ENCODE measurements at places on chromosomes 1 and 21. TPM values are rescaled to one million over a fixed set of nuclear protein-coding genes. Genes with fewer than 3 reads are reported as not detected.
A peak's percentile ranks its signal among the peaks of the same experiment; 100 is the strongest.

The SLC25A34 gene
- total RNA-seq, result not detected

The GJA8 gene
- total RNA-seq, result not detected

The SERPINC1 gene
- not detected for total RNA-seq

DNA sequence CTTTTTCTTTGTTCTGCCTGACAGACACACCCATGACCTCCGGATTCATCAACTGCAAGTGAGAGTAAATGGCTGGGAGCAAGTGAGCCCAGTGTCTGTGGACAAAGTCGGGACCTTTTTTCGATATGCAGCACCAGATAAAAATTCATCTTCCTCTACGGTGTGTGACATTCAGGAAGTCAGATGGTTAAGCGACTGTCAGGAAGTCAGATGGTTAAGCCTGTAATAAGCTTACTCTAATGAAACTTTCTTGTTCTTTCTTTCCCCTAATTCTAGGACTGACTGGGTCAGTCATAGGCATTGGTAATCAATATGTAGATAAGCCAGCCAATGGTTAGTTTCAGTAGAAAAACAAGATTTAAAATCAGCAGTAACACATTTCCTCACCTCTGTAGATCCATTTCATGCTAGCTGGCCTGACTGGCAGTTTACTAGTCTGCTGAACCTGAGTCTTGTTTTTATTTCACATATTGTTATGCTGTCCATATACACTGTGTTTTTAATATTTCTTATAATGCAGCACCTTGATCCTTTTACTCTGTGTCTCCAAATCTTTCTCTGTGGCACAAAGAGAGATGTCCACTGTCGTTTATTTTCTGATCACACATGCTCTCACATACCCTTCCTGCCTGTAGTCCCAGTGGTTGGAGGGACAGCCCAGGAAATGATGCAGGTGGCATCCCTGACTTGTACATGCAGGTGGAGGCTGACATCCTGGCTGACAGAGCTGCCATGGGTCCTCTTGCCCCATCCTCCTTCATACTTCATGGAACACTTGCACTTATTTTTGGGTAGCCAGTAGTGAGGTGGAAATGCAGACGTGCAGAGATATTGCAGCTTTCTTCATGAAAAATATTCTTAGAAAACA lies 115.8 kb downstream of the VPS13D start:
- no peak for DNase-seq

DNA sequence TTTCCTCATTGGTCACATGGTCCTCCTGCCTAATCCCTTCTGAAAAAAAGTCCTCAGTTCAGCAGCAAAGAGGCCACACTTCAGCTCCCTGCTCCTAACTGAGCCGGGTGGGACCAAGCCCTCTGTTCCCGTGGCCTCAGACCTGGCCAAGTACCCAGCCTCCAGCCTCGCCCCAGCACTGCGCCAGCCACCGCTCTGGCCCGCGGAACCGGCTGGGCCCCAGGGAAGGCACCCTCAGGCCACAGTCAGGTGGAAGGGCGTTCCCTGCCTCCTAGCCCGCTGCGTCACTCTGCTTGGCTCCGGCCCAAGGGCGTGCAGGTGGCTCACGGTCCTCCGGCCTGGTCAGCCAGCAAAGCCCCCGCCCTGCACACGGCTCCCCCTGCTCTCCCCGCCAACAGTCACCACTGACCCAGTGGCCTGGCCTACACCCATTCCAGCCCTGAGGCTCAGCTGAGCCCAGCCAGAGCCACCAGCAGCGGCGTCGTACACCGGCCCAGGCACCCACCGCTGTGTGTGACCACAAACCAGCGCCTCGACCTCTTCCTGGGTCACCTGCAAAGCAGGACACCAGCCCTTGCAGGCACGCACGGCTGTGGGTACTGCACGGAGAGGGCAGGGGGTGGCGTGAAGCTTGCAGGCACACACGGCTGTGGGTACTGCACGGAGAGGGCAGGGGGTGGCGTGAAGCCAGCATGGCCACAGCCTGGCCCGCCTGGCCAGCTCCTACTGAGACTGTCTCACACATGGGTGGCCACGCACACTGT lies 19.4 kb downstream of the NADK start:
- no peak for DNase-seq

- no peak for DNase-seq
Measured at GRCh38 chr1:225044258-225044657, 114.8 kb downstream of the DNAH14 start.

DNA sequence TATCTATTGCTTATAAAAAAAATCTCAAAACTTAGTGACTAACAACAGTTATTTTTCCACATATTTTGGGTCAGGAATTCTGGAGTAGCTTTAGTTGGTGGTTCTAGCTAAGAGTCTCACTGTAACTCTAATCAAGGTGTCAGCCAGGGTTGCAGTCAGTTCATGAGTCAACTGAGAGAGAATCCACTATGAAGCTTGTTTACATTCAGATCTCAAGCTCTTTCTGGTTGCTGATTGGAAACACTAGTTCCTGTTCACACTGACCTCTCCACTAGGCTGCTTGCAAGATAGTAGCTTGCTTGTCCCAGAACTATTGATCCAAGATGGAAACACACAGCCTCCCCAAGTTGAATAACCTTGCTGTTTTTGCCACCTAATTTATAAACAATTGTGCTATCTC lies 1192.1 kb upstream of the B3GALT2 start:
- no peak for DNase-seq

- DNase-seq, result no peak
Measured at GRCh38 chr1:8239306-8240023, 78.4 kb upstream of the SLC45A1 start.

GRCh38 chr21:35217504-35218060 lies 168.5 kb upstream of the RUNX1 start:
- no peak for DNase-seq

GRCh38 chr1:183163316-183163715 lies 22.7 kb upstream of the LAMC2 start:
- DNase-seq, result no peak

GRCh38 chr1:222588135-222588534 lies 1.6 kb downstream of the TAF1A start:
- DNase-seq, result no peak

GRCh38 chr1:15767941-15768340 lies 9.3 kb downstream of the FBLIM1 start:
- DNase-seq, result no peak

DNA sequence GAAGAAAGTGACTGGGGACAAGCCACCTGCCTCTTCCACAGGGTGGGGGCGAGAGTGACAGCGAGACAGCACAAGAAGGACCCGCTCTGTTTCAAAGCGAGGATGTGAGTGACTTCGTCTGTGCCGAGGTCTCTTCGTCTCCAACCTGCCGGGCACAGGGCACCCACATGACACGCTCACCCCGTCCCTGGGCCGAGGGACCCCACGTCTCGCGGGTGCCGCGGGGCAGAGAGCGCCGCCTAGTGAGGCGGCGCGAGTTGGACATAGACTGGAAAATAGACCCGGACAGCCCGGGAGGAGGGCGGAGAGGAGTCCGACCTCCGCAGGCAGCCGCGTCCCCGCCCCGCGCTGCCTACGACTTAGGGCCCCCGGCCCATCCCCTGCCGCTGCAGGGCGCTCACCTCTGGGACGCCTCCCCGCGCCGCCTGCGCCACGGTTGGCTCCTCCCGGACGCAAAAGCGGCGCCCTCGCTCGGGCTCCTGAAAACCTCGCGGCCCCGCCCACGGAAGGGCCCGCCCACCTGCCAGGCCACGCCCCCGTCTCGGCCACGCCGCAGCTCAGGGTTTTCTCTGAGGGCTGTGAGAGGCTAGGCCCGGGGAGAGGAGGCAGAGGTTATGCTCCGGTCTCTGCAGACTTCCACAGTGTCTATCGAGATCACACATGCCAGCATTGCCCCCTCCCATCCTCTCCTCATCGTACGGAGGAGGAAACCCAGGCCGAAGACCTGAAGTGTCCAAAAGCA lies at the start of gene TLR5:
TLR5 (minus strand) TSS at position 454 of the 742 bp plus-strand sequence. CDS start 30,217 bp downstream, outside the sequence.
- DNase-seq, result peak; percentile 70

DNA sequence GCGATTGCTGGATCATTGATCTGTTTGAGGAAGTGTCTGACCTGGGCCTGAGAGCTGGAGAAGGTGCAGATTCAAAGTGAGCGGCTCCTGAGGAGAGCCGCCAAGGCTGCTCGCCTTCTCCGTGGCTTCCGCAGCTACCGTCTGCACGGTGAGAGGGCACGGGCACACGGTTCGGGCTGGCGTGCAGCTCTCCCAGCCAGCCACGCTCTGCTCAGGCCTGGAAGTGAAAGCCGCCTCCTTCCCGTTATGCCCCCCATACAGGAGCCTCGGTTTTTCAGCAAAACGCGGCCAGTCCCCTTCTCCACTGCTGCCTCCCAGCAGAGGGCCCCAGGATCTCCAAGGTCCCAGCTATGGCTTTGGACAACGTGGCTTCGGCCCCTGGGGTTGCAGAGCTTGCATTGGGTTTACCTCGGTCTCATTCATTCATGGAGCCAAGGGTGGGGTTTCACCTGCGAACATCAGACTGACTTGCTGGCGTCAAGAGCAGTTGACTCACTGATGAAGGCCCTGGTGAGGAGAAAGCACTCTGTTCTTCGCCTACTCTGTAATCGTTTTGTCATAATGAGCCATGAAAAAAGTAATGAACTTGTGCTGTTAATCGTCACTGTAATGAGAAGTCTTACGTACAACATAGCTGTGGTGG lies 24.4 kb upstream of the PDXK start:
- DNase-seq, result no peak

GRCh38 chr1:109369167-109369746 lies 28.5 kb downstream of the SORT1 start:
- no peak for DNase-seq

DNA sequence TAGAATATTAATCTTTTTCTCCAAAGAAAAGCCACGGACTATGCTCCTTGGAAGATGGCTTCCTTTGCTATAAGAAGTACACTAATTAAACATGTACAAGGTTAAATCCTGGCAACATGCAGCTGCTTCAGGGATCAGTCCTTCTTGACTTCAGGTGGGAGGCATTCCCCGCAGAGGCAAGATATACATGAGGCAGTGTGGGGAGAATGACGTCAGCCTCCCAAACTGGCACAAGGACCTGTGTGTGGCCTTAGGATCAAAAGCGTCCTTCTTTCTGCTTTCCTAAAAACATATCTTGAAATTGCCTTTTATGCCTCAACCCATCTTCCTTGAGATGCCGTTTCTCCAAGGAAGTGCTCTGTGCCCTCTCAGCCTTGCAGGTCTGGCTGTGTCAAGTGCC lies 90.3 kb downstream of the WLS start:
- no peak for DNase-seq

DNA sequence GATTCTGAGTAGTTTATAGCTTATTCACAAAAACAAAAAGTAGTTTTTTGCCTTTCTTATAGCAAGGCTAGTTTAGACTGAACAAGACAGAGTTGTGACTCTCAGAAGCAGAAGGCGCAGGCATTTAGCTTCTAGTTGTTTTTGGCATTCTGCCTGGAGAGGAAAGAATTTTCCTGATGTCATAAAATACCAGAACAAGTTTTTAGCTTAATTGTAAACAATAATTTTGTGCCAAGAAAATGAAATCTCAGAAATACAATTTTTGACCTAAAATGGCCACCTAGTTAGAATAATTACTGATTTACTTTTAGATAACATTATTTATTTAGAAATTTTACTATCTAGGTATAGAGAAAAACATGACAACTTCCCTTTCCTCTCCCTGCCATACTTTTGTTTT lies 1.0 kb downstream of the DNAJB4 start:
- no peak for DNase-seq

DNA sequence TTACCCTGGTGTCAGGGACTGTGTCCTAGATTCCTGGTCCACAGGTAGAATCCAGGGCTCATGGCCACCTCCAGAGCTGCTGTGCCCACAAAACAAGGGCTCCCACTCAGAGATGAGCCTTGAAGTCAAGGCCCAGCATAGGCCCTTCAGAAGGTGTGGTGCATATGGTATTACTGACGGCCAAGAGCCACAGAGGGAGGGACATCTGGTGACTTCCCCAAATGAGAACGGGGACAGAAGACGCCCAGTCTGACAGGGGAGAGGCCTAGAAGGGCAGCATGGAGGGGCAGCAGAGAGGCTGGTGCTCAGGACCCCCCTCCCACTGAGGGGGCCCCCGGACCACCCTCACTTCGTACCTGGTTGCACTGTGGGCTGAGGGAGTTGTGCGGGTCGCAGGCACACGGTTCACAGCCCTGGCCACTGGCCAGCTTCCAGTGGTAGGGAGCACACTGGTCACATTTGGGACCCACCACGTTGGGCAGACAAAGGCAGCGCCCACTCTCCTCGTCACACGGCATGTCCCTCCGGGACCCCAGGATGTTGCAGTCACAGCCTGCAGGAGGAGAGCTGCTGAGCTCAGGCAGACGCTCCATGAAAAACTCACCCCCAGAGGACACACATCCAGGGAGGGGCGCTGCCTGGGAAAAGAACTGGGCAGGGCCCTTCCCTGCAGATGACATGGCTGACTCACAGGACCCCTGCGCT lies 25.0 kb downstream of the LAMB3 start:
- no peak for DNase-seq

DNA sequence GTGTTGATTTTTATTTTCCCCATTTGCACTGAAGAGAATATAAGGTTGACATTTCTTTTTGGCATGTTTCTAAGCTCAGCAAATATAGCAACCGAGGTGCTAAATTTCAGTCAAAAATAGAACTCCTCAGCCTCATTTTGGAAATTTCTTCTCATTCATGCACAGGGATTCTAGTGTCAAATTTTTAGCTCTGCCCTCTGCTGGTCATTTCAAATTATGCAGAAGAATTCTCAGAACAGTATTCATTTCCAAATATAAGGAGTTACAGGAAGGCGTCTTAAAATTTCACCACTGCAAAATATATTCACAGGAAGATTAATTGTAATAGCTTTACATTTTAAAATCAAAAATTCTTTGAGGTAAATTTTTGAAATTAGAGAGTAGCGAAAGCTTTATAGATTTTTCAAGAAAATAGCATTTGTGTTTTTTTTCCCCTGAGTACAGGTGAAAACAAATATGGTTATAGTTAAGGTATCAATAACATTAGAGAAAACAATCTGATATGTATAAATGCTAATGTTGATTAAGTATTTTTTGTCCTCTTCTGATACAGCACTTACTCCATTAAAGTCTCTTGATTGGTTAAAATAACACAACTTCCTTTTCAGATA lies 57.9 kb downstream of the FMN2 start:
- no peak for DNase-seq

DNA sequence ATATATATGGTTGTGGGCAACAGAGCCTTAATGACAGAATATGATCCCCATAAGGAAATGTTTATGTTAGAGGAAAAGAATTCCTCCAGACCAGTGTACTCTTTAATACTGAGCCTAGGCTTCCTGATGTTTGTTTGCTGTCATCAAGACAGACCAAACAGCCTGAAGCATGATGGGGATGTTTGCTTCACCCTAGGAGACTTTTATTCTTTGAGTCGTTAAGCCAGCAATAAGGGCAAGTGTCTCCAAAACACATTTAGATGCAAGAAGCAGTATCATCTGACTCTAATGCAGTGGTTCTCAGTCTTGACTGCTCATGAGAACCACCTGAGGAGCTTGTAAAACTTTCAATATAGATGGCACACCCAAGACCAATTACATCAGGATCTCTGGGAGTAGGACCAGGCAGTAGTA lies 33.1 kb downstream of the UBE2U start:
- DNase-seq, result no peak

All from frontal cortex (tissue), 4 donors.